ENCODE measurements at places on chromosomes 7 and 10.

GRCh38 chr10:52229291-52229931 lies 84.7 kb upstream of the DKK1 start:
- DNase-seq: no peak

- DNase-seq: no peak
Observed at GRCh38 chr10:59876695-59877094, 29.7 kb downstream of the CCDC6 start.

GRCh38 chr7:46558482-46559193 lies 637.6 kb upstream of the IGFBP3 start:
- no peak for DNase-seq

- DNase-seq: no peak
Observed at GRCh38 chr7:29798422-29798821, 7.9 kb upstream of the WIPF3 start.

All from activated naive CD8-positive, alpha-beta T cell treated with anti-CD3 and anti-CD28 coated beads, Interleukin-2, amount 50 U/mL, for 24 hours (primary cell).